ENCODE measurements at places on chromosomes 1 and 21. TPM values are rescaled to one million over a fixed set of nuclear protein-coding genes. Genes with fewer than 3 reads are reported as not detected.

Gene ASTN1
- total RNA-seq = not detected

Gene CD48
- 336 TPM for total RNA-seq

Gene TPM3
- 808 TPM for total RNA-seq

Gene KISS1
- not detected for total RNA-seq

Gene RNF207
- 9.9 TPM for total RNA-seq

Gene KIF26B
- total RNA-seq = 0.10 TPM

Gene IFI44
- 16.6 TPM for total RNA-seq

Gene RHEX
- not detected for total RNA-seq

DNA sequence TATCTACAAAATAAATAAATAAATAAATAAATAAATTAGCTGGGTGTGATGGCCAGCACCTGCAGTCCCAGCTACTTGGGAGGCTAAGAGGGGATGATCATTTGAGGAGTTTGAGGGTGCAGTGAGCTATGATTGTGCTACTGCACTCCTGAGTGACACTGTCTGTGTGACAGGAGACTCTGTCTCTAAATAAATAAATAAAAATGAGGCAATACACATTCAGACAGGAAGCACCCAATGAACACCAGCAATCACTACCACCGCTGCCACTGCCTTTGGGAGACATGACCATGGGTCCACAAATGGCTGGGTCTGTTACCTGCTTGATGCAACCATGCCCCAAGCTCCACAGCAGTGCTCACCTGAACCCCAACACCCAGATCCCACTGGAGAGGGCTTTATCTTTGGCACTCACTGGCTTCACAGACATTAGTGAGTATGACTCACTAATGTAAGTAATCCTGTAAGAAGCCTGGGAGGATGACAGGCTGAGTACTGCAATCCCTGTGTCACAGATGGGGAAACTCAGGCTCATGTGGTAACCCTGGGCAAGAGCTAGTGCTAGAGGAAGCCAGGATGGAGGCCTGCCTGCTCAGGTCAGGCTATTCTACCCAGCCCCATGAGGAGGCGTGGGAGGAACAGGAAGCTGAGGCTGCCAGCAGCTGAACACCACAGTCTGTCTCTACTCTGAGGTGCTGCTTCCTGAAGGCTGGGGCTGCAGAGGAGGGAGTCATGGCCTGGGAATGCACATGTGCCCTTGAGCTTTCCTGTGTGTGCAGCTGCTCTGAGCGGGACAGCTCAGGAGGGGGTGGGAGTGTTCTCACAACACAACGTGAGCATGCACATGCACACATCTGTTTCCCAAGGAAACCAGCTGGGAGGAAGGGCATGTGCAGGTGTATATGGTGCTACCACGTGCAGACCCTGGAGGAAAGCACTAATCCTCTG, 43.0 kb downstream of the SLC9A1 start:
- DNase-seq = peak; percentile 49

DNA sequence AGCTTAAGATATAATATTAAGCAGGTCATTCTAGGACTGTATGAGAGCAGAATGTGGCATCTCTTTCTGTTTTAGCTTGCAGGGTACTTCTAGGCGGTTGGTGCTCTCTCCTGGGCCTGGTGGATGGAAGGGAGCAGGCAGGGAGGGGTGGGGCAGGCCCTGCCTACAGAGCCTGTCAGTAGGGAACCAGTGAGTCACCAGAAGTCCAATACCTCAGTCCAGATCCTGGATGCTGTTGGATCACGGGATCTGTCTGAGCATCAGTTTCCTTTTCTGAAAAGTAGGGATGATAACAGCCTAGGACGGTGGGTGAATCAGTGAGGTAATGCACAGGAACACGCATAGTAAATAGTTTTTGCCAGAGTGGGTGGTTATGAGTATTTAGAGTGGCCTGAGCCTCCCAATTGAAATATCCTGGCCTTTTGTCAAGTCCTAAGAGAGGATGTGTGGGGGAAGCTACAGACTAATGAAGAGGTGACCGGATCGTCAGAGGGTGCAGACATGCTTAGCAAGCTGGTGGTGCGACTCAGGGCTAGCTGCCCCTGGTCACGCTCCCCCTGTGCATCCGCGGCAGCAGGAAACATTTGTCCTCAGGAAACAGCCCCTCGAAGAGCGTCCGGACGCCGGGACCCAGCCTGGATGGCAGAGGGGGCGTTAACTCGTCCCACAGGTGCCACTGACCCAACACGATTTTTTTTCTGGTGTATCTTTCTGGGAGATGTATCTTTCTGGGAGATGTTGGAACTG, 23.9 kb downstream of the NAV1 start:
- DNase-seq = no peak

GRCh38 chr1:22107126-22107525, 35.8 kb downstream of the WNT4 start:
- no peak for DNase-seq

DNA sequence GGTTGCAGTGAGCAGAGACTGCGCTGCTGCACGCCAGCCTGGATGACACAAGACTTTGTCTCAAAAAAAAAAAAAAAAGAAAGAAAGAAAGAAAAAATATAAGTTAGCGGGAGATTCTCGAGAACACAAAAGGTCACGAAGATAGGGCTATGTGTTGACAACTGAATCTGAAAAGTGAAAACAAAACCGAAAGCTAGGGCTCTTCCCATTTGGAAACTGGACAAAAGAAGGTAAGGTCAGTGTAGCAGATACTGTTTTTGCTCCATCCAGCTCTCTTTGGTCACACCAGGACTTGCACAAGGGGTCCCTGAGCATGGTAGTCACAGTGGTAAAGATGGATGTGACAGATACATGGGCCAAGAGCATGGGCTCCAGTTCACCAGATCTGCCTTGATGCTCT, 60.4 kb upstream of the MAP10 start:
- DNase-seq = no peak

GRCh38 chr1:31687601-31688000, 16.2 kb downstream of the COL16A1 start:
- no peak for DNase-seq

- DNase-seq = no peak
These were observed 83.8 kb upstream of the HOOK1 start for GRCh38 chr1:59730759-59731478.

Data from activated T-cell treated with anti-CD3 and anti-CD28 coated beads, Interleukin-2, amount 50 U/mL, for 4 hours (primary cell).